ENCODE measurements at places on chromosomes 6 and 20.
A peak's percentile ranks its signal among the peaks of the same experiment; 100 is the strongest.

DNA sequence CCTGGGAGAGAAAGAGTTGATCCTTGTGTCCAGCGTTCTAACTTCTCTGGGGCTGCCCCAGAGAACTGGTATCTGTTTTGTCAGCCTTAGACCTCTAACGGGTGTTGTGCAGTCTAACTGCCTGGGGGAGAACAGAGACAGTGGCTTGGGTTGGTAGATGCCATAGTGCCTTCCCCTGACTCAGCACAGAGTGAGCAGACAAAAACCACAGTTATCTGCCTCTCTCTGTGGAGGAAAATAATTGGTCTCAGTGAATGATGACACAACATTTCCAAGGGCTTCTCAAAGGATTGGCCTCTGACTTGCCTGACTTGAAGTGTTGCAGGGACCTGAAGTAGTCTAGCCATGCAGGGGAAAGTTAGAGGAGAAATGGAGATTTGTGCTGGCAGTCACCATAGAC, 226.2 kb upstream of the MAN1A1 start:
- DNase-seq: no peak

DNA sequence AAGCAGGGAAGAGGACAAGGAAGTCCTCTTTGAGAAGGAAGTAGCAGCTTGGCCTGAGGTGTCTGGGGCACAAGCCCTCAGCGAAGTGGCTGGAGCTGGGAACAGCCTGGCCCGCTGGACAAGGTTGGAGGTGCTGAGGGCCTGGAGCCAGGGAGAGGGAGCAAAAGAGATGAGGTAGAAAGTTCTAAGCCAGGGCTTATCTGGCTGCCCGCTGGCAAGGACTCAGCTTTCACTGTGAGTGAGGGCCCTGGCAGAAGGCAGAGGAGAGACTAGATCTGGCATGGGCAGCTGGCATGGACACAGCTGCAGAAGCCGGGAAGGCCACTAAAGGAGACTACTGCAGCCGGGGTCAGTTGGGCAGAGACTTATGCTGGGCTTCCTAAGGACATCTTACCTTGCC, 21.8 kb upstream of the PCMTD2 start:
- DNase-seq: no peak

- DNase-seq: no peak
Measured at GRCh38 chr20:3101737-3102574, 17.4 kb upstream of the AVP start.

DNA sequence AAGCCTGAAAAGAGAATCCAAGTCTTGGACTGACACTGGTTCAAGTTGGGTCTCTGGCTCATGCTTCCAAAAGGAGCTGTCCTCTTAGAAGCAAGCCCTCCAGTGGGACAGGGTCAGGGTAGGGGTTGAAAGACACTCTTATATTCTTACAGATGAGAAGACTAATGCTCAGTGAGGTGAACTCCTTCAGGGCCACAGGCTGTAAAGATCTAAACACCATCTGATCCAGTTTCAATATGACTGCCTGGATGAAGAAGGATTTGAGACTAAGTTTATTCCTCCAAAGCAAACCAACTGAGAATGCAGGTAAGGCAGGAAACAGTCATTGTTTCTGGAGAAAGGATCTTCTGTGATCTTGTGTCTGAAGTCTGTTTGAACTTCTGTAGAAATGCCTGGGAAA, 99.0 kb upstream of the TAB2 start:
- DNase-seq: no peak

GRCh38 chr6:43226192-43226851, 3.0 kb downstream of the DNPH1 start:
- no peak for DNase-seq

GRCh38 chr6:44529146-44529905, 141.8 kb downstream of the CDC5L start:
- no peak for DNase-seq

GRCh38 chr6:155436981-155437749, 18.5 kb downstream of the NOX3 start:
- peak; percentile 65 for DNase-seq

DNA sequence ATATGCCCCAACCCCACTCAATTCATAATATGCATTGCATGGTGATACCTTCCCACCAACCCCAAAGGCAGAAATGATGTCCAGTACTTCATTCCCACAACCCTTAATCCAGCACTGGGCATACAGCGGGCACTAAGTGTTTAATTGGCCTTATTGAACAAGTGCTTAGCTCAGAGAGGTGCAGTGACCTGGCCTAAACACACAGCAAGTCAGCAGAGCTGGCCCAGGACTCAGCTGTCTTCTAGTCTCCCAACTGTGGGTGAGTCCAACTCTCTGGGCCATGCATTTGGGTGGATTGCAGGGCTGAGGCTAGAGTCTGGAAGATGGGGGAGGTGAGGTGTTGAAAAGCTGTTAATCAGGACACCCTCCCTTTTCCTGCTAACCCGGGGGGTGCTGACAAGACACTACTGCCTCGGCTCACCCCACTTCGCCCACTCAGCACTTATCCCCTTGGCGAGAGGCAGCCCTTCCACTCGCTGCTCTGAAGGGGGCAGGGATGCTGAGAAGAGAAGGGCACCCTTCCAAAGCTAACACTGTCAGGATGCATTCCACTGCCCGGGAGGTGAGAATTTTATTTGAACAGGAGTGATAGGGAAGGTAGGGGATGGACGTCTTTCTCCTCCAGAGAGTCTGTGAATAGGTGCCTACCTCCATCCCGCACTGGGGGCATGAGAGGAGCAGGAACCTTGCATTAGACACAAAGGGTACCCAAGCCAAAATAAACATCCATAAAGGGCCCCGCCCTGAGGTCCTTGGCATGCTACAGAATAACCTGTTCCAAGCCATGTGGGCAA, 14.2 kb downstream of the KCNK5 start:
- no peak for DNase-seq

DNA sequence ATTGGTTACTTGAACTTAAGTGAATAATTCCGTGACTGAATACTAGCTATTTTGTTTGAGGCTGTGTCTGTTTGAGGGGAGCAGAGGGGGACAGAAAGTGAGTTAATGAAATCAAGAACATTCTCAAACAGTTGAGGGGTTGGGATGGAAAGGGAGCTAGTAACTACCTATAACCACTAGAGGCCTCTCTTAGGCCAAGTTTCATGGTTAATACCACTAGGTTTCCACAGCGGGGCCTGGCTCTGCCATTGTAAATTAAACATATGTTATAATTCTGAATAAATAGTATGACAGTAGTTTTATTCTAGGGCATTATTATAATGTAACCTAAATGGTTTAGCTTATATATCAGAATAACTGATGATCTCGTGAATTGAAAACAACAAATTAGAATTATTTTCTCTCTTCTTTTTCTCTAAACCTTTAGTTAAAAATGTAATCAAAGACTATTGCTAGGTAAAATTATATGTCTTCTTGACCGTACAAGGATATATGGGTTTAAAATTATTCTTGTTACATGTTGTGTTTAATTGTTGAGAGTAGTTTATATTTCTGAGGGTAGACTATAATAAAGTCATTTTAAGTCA, 108.1 kb downstream of the BCKDHB start:
- DNase-seq: peak; percentile 62

DNA sequence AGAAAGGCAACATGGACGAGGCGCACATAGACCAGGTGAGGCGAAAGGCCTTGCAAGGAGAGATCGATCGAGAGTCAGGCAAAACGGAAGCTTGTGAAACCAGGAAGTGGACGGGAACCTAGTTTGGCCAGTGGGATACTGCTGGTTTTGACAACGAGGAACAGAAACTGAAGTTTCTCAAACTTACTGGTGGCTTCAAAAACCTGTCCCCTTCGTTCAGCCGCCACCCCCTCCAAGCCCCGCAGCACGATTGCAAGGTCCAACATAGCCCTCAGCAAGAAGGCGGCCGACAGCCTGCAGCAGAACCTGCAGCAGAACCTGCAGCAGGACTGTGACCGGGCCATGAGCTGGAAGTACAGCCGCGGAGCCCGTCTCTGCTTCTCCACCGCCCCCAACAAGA, 238.0 kb downstream of the KHDC1L start:
- DNase-seq: no peak

- no peak for DNase-seq
Measured at GRCh38 chr6:128443553-128443952, 76.8 kb downstream of the PTPRK start.

DNA sequence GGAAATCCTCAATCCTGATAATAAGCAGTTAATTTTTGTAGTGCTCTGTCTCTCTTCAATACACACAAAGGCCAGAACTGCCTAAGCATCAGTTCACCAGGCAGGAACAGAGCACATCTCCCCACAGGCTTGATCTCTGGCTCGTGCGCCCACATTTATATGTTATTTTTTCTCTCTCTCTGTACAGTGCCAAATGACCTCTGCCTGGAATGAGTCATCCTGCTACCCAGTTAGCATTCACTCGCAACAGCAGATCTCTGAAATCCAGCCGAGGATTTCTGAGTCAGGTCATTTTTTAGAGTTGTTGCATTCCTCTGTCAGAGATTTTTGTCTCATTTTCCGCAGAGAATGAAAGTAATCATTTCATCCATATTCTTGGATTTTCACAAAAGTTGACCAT, 107.1 kb downstream of the COL12A1 start:
- DNase-seq: peak; percentile 95

DNA sequence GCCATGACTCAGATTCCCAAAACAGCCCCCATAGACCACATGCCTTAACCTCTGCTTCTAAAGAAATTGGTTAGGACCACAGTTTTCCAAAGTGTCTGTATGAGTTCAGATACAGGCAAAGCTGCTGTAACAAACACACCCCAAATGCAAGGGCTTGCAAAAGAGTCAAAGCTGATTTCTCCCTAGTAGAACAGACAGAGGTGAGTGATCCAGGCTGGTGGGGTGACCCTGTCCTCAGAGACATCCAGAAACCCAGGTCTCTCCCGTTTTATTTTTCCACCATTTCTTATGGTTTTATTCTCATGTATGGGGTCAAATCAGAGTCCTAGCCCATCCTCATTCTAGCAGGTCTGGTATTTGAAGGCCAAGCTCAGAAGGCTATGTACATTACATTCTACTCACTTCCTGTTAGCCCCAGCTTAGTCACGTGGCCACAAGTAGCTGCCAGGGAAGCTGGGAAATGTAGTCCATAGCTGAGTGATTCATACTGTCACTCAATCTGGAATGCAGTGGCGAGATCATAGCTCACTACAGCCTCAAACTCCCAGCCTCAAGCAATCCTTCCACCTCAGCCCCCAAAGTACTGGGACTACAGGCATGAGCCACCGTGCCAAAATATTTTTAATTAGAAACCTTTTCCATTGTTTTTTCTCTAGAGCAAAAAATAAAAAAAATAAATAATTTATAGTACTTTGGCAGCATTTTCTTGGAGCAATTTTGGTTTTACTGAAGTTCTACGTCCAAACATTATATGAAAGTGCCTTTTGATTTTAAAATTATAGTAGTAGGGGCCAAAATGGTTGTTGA, 175.2 kb downstream of the ZMYND8 start:
- peak; percentile 57 for DNase-seq

GRCh38 chr6:74549746-74550145, 656.1 kb downstream of the COL12A1 start:
- no peak for DNase-seq

DNA sequence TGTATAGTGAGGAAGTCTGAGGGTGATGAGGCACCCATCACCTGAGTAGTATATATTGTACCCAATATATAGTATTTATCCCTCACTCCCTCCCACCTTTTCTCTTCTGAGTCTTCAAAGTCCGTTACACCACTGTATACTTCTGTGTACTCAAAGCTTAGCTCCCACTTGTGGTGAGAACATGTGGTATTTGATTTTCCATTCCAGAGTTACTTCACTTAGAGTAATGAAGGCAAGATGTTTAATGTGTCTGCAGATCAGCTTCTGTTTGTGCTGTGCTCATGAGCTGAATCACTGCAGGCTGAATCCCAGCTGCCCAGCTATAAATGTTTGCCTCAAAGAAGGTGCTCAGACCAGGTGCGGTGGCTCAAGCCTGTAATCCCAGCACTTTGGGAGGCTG, 139.3 kb upstream of the FOXA2 start:
- no peak for DNase-seq

DNA sequence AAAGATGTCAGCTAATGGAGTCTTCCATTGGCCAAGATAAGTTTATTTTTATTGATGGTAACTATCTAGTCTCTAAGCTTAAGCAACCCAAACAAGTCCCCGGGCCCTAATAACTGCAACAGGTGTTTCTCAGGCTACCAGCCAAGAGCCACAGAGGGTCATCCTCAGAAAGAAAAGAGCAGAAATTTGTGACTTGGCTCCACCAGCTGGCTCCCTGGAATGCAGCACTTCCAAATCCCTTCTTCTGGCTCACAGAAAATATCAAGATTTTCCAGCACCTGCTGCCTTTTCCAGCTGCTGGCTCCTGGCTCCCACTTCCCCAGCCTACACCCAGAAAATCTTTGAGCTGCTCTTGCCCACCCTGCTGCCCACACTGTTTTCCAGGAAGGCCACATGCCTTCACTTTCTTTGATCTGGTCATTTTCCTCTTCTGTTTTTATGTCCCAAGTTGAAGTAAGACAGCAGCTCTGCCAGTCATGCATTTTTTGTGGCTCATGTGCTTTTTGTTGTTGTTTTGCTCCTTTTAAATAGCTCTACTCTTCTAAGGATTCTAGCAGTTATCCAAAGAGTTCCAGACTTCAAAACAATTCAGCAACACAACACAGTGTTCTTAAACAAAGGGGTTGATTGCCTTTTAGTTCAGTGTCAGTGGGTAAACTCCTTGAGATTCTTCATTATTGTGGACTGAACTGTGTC, 151.0 kb upstream of the SMLR1 start:
- DNase-seq: no peak

DNA sequence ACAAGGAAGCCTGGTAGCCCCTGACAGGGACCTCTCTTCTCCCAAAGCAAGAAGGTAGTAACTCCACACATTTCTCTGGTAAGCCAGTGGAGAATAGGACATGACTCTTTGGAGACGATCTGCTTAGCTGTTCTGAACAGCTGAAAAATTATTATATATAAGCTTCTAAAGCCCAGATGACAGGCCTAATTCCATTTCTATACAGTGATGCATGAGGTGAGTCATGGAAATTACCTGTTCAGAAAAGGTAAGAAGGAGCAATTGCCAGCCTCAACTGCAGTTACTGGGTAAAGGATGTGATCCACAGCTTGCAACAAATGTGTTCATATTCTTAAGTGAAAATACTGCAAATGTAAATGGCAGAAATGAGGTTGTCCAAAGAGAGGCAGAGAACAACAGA, 54.0 kb downstream of the PREP start:
- DNase-seq: no peak

DNA sequence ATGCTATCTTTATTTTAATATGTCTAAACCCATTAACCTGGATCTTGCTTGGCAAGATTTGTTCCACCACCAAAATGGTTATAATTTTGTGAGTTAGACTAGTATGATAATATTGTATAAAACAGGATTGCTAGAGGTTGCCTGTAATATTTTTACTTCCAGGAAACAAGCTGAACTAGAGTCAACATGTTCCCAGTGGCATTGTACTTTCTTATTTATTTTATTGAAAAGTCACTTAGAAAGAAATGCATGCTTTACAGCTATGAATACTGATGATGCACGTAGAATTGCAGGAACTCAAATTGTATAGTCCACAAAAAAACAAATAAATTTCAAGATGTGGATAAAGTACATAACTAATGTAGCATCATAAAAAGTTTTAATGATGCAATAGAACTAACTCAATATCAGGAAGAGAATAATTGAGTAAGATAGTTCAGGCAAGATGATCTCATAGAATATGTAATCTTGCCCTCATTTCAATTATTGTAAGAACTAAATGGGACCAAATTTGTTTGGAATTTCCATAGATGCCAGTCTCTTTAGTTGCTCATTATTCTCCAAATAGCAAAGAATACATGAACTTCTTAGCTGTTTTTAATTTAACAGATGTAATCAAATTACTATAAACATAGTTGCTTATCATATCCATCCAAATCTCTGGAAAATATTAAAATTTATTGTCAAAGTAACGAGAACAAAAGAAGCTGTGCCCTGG, 451.8 kb downstream of the COL12A1 start:
- DNase-seq: no peak
